ENCODE measurements at places on chromosomes 11 and 22.

GRCh38 chr11:119789766-119790407, 60.9 kb upstream of the NECTIN1 start:
- no peak for DNase-seq

DNA sequence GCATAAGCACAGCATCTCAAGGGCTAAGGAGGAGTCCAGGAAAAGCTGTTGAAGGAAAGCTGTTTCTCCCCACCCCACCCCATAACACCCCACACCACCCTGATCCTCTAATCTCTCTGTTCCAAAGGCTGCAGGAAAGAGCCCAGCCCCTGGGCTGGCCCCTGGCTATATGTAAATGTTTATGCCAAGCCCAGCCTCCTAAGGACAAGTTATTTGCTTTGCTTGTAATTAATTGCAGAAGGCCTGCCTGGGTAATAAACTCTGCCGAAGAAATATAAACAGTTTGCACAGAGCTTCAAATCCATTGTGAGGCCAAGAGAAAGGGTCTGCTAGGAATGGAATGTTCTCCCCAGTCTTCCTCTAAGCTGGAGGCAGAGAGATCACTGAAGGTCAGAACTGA, 21.2 kb downstream of the ARRB1 start:
- no peak for DNase-seq

GRCh38 chr11:72781063-72781312, 12.9 kb downstream of the STARD10 start:
- DNase-seq, result no peak

- no peak for DNase-seq
Observed at GRCh38 chr22:19632668-19633148, 81.6 kb upstream of the SEPTIN5 start.

GRCh38 chr11:94727819-94728218, 40.3 kb upstream of the AMOTL1 start:
- DNase-seq, result no peak

DNA sequence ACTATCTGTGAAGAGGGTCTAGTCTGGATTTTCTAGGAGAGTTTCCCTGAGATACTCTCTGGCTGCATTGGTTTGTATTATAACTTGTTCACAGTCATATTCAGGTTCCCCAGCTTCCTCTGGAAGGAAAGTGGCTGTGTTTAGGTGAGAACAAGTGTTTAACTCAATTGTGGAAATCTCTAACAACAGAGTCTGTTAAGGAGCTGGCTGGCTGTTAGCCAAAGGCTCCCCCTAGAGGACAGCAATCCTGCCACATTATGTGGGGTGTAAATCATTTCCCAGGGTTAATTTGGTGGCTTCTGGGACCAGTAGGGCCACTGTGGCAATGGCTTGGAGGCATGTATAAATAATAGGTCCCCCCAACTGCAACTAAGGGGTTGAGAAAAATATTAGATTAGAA, 18.4 kb downstream of the MS4A6E start:
- no peak for DNase-seq

GRCh38 chr11:8221046-8221723, 42.5 kb downstream of the LMO1 start:
- DNase-seq, result no peak

GRCh38 chr22:34588871-34589545, 476.9 kb upstream of the ISX start:
- no peak for DNase-seq

DNA sequence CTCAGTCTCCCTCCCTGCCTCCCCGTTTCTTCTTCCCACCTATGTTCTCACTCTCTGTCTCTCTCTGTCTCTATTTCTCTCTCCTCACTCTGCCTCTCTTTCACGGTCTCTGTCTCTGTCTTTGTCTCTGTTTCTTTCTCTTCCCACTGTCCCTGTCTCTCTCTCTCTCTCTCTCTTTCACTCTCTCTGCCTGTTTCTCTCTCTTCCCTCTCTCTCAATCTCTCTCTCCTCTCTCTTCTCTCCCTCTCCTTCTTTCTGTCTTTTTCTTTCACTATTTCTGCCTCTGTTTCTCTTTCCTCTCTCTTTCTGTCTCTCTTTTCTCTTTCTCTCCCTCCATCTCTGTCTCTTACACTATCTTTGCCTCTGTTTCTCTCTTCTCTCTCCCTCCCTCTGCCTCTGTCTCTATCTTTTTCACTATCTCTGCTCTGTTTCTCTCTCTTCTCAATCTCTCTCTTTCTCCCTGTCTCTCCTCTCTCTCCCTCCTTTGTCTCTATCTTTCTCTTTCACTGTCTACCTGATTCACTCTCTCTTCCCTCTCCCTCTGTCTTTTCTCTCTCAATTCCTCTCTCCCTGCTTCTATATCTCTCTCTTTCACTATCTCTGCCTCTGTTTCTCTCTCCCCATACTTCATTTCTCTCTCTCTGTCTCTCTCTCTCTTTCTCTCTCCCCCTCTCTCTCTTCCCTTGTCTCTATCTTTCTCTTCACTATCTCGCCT, 5.4 kb downstream of the APLNR start:
- DNase-seq, result no peak

DNA sequence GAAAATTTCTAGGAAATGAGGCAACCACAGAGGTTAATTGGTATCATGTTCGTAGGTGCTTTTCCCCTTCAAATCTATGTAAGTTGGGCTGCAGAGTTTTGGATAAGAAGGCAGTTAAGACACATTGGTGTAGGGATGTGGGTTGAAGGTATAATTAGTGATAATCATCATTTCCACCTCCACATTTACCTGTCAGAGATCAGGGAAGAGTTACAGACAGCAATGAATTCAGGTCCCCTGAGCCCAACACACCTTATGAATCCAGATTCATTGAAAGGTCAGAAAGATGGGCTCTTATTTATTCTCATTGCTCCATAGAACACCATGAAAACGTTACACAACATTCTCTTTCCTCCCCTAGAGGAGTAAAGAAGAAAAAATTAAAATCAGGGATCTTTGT, 308.7 kb downstream of the C11orf87 start:
- no peak for DNase-seq

GRCh38 chr11:72249961-72250360, 6.0 kb upstream of the PHOX2A start:
- DNase-seq, result no peak

GRCh38 chr22:24410110-24410856, 17.1 kb upstream of the ADORA2A start:
- DNase-seq, result no peak

- no peak for DNase-seq
Observed at GRCh38 chr22:42805998-42806830, 50.9 kb downstream of the ARFGAP3 start.

- DNase-seq, result no peak
Observed at GRCh38 chr11:111416231-111416960, 37.3 kb upstream of the POU2AF1 start.

- no peak for DNase-seq
Observed at GRCh38 chr11:20275987-20276965, 87.2 kb upstream of the HTATIP2 start.

DNA sequence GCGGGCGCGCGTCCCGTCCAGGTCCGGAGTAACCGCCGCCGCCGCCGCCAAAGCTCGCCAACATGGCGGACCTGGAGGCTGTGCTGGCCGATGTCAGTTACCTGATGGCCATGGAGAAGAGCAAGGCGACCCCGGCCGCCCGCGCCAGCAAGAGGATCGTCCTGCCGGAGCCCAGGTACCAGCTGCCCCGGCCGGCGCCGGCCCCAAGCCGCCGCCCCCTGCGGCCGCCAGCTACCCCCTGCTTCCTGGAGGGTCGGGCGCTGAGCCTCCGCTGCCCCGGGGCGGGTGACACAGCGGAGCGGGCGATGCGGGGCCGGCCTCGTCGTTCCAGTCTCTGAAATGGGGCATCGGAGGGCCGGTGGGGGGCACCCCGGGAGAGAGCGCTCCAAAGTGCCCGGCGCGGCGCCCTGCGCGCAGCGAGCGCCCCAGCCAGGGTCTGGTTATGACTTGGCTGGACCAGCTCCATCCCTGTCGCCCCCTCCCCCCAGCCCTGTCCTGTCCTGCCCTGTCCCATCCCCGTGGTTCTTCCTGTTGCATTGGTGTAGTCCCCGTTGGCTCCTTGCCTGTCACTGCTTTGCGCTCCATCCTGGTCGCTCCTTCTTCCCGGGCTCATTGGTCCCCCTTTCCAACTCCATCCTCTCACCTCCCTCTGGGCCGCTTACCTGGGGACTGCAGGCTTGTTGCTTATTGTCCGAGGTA, 653 bp downstream of the GRK3 start:
- no peak for DNase-seq

DNA sequence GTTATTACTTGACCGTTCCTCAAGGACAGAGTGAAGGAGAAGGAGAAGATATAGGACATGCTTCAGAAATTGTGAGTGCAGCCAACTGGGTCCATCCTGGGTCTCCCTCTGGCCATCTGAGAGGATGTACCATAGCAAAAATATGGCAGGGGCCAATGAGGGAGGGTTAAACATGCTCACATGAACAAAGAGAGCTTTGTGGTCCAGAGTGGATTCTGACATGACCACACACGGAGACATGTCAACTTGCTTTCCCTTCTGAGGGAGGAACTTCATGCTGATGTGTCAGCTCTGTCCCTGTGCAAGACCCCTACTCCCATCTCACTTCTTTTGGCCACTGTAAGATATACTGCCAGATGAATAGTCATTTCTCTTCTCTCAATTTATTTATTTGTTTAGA, 3.0 kb upstream of the UBASH3B start:
- no peak for DNase-seq

DNA sequence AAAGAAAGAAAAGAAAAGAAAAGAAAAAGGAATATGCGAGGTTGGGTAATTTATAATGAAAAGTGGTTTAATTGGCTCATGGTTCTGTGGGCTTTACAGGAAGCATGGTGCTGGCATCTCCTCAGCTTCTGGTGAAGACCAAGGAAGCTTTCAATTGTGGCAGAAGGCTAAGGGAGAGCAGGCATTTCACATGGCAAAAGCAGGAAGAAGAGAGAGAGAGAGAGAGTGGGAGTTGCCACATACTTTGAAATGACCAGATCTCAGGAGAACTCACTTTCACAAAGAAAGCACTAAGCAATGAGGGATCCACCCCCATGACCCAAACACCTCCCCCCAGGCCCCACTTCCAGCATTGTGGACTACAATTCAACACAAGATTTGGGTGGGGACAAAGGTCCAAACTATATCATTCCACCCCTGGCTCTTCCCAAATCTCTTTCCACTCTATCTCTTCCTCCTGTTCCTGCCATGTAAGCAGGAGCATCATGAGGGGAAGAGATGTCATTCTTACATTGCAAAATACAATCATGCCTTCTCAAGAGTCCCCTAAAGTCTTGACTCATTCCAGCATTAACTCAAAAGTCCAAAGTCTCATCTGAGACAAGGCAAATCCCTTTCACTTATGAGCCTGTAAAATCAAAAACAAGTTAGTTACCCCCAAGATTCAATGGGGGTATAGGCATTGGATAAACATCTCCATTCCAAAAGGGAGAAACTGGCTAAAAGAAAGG, 38.9 kb downstream of the LINC01488 start:
- DNase-seq, result no peak
